Activated naive CD8-positive, alpha-beta T cell treated with anti-CD3 and anti-CD28 coated beads, Interleukin-2, amount 50 U/mL, for 16 hours (primary cell): ENCODE measurements at places on chromosomes 11 and 22.

DNA sequence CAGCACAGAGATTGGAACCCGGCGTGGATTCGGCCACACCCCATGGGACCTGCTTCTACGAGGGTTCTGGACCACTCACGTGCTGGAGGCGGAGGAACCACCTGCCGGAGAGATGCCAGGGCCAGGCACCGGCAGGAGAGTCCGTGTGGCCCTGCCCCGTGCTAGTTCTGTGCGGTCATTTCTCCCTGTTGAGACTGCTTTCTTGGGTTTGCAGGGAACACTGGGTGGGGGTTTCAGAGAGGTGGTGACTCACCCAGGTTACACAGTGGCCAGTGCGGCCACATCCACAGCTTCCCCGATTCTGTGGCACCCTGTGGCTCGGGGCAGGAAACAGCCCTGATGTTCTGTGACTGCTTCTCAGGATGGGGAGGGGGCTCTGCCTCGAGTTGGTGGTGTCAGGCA lies 3.6 kb upstream of the PHLDA2 start:
- DNase-seq: no peak

DNA sequence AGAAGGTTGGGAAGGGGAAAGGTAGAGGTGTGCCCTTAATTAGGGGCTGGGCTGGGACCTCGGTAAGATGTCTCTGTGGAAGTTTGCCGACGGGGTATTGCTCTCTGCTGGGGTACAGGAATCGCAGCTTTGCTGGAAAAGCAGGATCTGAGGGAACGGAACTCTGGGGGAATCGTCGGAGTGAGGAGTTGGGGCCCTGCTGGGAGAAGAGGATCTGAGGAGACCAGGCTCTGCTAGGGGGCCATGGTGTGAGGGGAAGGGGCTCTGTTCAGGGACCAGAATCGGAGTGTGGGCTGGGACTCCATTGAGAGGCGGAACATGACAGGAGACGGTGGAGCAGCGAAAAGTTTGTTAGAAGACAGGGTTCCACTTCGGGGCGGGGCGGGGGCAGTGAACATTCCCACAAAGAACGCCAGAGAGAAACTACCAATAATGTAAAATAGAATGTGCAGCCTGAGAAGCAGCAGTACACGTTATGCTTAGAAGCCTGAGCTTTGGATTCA lies 456 bp downstream of the AAMDC start:
- DNase-seq: no peak

GRCh38 chr22:28829358-28830181 lies 29.2 kb upstream of the XBP1 start:
- DNase-seq: peak; percentile 37

DNA sequence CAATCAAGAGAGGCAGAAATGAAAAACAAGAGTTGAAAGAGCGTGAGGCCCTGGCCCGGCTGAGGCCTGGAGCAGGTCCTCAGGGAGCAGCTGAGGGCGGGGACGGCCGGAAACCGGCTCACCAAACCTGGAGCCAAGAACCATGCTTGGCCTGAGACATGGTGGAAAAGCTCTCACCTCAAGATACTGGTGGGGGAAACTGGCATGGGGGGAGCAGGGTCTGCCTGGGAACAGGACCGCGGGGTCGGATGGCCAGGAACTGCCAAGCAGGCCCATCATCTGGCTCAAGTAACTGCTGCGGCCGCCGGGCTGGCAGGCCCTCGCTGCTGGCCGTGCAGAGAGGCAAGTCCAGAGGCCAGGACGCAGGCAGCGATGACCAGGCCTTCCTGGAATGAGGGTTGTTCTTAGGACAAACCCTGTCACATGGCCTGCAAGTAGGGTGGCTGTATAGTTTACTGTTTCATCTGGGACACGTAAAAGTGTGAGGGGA lies 18.9 kb upstream of the WNT11 start:
- DNase-seq: no peak

DNA sequence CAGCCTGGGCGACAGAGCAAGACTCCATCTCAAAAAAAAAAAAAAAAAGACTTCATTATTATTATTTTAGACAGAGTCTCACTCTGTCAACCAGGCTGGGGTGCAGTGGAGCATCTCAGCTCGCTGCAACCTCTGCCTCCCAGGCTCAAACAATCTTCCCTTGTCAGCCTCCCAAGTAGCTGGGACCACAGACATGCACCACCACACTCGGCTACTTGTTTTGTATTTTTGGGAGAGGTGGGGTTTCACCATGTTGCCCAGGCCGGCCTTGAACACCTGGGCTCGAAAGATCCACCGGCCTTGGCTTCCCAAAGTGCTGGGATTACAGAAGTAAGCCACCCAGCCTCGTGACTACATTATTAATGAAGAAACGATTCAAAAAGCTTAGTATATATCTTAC lies 5.3 kb upstream of the TYMP start:
- DNase-seq: no peak

DNA sequence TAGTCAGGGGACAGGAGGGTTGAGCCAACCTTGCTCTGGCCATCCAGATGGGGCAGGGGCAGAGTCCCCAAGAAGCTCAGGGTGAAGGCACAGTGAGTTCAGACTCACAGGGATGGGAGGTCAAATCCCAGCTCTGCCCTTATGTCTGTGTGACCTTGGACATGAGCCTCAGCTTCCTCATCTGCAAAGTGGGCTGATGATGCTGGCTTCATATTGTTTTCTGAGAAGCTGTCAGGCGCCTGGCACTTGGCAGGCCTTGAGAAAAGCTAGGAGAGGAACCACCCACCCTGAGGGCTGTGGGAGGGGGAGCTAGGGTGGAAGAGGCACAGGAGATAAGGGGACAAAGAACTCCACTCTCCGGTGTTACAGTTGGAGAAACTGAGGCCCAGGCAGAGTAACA lies 23.6 kb downstream of the CYTH4 start:
- no peak for DNase-seq

DNA sequence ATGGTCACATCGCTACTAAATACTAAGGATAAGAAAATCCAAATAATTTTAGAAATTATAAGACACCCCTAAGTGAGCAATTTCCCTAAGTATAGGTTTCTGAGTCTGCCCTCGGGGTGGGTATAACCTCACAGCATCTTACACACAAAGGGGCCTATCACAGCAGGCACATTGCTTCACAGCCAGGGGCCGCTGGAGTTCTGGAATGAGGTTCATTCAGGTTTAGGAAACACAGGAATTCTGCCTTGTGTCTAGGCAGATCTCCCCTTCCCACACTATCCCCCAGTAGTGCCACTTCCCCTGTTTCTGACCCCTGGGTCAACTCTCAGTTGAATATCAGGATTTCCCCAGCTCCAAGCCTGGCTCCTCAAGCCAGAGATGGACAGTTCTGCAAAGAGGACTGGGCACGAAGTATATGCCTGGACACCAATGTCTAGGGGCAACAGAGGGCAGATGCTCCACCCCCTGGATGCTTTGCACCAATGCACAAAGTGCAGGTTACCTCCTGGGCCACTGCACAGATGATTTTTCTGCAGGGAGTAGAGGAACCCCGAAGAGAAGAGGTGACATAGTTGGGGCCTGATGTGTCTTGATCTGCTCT lies 11.4 kb downstream of the TUBA8 start:
- DNase-seq: no peak

GRCh38 chr11:32892355-32893092 lies at the start of gene QSER1:
QSER1 (plus strand) TSS chr11:32892811; CDS start chr11:32893126, 315 bp downstream.
- DNase-seq: peak; percentile 49

GRCh38 chr11:4006946-4007680 lies 87.5 kb upstream of the RRM1 start:
- no peak for DNase-seq

- no peak for DNase-seq
These were observed 198.3 kb upstream of the PLET1 start for GRCh38 chr11:112459001-112459400.

GRCh38 chr11:91776655-91777054 lies 448.0 kb upstream of the FAT3 start:
- DNase-seq: no peak

- DNase-seq: no peak
These were observed 21.6 kb downstream of the SVIP start for GRCh38 chr11:22807855-22808570.

DNA sequence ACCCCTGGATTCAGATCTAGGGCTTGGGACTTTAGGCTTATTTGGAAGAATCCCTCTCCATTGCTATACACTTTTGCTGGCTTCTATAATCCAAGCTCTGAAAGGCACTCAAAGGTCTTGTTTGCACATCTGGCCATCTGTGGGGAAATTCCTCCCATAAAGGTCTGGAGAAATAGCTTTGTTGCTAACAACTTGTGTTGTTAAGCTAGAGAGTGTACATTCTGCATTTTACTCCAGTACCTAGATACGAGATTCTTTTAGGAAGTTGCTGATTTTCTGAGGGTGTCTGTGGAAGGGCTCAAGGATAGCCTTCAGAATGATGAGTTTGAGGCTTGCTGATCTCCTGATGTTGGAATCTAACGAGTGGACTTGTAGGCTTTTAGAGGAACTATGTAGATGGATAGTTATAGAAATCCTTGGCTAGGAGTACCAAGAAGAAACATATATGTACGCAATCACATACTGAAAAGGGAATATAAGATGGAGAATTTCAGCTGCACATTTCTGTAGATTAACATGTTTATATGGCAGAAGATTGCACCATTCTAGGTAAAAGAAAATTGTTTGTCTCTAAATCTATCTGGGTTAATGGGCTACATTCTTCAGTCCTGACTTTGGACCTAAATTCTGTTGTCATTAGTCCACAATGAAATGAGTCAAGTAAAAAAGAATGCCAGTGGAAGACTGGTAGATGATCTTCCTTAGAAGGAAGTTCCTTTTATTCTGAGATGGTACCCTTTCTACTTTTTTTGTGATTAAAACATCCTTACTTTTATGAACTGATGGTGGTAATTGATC lies 51.0 kb downstream of the UBASH3B start:
- no peak for DNase-seq

DNA sequence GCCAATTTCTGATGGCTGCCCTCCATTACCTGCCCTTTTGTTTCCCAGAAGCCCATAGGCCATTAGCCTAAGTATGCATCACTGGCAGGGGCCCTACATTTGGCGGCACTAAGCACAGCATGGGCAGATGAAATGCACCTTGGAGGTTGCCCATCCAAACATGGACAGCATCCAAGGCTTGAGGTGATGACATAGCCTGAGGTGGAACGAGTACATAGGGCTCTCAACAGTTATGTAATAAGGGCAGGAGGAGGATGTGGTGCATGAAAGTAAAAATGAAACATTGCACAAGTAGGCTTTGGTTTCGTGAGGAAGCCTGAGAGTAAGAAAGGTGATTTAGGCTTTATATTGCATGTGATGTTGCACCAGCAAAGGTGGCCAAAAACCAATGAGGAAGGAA lies 148.1 kb downstream of the FAM76B start:
- no peak for DNase-seq

- DNase-seq: no peak
These were observed 5.8 kb downstream of the ISX start for GRCh38 chr22:35071784-35072183.

- DNase-seq: no peak
These were observed 67.6 kb upstream of the TEAD1 start for GRCh38 chr11:12606597-12606996.

GRCh38 chr11:63518548-63518947 lies 12.7 kb downstream of the LGALS12 start:
- no peak for DNase-seq

DNA sequence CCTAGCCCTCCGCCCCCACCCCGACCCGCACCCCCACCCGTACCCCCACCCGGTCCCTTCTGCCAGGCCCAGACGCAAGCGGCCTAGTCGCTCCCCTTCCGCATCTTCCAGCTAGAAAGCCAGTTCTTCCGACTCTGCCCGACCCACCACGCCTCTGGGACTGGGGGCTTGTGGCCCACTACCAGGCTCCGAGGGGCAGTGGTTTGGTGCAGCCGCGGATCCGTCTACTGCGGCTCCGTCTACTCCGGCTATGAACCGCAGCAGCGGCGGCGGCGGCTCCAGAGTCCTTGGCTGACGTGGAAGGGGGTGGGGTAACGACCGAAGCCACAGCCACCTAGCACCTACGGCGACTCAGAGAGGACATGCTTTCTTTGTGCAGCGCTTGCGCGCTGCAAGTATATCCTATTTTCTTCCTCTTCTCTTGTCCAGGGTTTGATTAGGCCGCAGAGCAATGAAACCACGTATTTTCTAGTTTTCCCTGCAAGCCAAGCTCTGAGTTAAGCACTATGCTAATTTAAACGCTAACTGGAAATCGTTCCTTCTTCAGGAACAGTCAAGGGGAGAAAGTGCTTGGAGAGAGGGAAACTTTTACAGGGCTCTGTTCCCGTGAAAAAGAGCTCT lies at the start of gene COPB1:
Gene COPB1 (minus strand): TSS at position 252 of the 621 bp plus-strand sequence. CDS start 883 bp downstream, outside the sequence.
- DNase-seq: peak; percentile 82

GRCh38 chr11:2924381-2924780 lies 4.8 kb downstream of the PHLDA2 start:
- no peak for DNase-seq

DNA sequence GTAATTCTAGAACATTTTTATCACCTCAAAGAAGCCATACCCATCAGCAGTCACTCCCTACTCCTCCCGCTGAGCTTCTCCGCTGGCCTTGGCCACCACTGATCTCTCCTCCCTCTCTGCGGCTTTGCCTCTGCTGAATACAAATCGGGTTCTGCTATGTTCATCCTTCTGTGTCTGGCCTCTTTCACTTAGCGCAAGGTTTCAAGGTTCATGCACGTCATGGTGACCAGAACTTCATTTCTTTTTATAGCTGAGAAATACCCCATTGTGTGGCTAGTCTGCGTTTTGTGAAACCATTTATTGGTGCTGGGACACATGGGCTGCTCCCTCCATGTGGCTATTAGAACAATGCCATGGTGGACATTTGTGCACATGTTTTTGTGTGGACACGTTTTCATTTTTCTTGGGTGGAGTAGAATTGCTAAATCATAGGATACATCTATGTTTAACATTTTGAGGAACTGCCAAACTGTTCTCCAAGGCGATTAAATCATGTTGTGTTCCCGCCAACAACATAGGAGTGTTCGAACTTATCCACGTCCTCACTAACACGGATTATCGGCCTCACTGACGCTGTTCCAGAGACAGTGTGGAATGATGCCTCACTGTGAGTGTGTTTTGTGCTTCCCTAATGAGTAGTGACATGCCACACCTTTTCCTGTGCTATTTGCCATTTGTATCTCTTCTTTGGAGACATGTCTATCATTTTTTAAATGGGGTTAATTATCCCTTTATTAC lies 24.2 kb upstream of the KRTAP5-6 start:
- DNase-seq: no peak

DNA sequence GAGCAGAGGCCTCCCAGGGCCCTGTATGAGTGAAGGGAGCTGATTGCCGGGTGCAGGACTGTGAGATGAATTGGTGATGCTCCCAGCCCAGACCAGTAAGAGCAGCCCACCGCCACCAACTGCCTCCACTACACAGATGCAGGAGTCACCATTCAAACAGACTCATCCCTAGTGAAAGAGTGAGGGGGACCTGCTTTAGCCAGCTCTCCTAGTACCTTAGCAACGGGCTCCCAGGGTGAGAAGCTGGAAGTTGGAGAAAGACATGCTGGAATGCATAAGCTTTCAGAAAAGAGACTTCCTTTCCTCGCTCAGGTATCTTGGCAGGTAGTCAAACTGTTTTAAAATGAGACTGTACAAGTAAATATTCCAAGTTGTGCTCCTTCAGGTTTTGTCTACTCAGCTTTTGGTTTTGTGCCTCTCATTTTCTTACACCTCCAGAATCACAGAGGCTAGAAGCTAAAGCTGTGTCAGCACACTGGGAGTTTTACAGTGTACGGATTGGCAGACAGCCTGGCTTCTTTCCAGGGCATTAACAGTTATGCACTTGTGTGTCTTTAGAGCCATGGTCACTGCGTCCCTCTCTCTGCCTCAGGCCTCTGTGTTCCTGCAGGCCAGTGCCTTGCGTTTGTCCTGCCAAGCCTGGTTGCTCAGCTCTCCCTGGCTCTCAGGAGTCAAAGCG lies 146.2 kb downstream of the ATXN10 start:
- DNase-seq: no peak
